ENCODE measurements at places on chromosomes 4 and X. TPM values are rescaled to one million over a fixed set of nuclear protein-coding genes. Genes with fewer than 3 reads are reported as not detected.

DNA sequence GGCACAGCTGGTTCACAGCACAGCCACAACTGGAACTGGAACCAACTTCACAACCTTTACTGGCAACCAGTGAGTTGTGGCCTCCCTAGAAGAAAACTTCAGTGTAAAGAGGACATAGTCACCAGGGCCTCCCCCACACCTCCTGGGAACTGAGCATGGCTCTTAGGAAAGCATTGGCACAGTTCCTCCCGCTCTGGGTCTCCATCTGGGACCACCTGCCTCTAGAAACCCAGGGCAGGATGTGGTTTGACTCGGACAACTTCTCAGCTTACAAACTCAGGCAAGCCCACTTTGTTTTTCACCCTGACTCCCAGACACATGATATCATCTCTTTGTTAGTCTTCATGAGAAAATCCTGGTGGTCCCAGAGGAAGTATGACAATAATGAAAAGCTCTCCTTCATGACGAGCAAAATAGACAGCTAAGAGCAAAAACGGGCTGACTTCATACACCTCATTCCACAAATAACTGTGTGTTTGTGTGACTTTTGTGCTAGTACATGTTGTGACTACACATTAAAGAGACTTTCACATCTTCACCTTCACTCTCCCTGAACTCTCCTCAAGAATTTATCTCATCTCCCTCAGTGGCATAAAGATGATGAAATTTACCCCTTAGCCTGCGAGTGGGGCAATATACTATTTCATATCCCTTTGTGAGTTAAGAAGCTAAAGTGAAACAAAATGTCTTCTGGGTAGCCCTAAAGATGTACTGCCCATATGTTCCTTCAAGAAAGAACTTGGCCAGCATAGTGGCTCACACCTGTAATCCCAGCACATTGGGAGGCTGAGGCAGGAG lies 75.4 kb downstream of the SH3KBP1 start:
- no peak for DNase-seq

- no peak for DNase-seq
Measured at GRCh38 chrX:101764538-101764937, 104.9 kb upstream of the ARMCX2 start.

DNA sequence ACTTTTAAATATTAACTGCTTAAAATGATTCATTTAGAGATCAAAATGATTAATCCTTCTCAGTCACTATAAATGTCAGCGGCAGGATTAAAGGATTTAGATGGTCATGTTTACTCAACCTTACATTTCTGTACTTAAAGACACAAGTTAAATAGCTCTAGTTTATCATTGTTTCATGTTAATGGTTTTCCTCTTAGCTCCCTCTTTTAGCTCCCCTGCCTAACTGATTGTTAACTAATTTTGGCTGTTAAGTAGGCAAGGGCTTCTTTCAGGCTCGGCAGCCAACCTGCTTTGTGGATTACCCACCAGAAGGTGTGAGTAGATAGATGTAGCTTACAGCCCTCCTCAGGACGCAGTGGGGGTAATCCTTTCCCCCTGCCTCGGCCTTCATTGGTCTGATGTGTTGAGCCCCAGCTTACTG lies 96.0 kb downstream of the TENM3 start:
- DNase-seq, result no peak

The TAF1 gene
- 37.3 TPM for total RNA-seq

The TMSB15A gene
- not detected for total RNA-seq

The NPY1R gene
- total RNA-seq, result 0.13 TPM
